Endothelial cell of umbilical vein (primary cell): ENCODE measurements at places on chromosomes 7 and 10. TPM values are rescaled to one million over a fixed set of nuclear protein-coding genes. Genes with fewer than 3 reads are reported as not detected.

- DNase-seq: peak; percentile 43
These were observed 21.8 kb upstream of the MRC1 start for GRCh38 chr10:17787087-17787961.

- no peak for DNase-seq
These were observed 16.5 kb downstream of the GRID1 start for GRCh38 chr10:86349940-86350630.

- DNase-seq: no peak
These were observed 17.8 kb downstream of the VWC2 start for GRCh38 chr7:49791088-49791741.

DNA sequence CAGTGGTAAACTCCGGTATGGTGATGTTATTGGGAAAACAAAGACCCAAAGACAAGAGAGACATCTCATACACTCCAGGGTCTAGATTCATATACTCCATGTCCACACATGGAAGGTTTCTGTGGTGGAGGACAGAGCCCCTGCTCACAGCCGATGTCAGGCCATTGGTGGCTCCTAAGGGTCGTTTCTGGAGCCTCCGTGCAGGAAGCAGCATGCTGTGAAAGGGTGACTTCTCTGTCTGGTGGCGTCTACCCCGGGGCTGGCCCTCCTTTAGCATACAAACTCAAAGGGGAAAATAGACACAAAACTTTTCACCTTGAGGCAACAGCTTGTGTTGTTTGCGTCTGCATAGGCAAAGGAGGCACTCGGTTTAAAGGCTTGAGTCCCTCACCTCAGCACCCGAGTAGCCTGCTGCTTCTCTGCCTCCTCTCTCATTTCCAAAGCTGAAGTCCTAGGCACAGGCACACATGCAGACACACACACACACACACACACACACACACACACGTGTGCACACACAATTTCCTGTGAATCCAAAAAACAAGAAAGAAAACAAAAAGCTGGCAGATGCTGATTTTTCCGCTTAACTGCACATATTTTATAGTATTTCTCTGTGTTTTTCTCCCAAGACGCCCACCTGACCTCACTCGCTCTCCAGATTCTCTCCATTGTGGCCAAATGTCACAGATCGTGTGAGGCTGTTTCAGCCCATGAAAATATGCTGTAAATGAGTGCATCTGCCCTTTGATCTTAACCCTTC, 601.4 kb upstream of the MGMT start:
- DNase-seq: no peak

- no peak for DNase-seq
These were observed 4.8 kb downstream of the UCN3 start for GRCh38 chr10:5369362-5370158.

DNA sequence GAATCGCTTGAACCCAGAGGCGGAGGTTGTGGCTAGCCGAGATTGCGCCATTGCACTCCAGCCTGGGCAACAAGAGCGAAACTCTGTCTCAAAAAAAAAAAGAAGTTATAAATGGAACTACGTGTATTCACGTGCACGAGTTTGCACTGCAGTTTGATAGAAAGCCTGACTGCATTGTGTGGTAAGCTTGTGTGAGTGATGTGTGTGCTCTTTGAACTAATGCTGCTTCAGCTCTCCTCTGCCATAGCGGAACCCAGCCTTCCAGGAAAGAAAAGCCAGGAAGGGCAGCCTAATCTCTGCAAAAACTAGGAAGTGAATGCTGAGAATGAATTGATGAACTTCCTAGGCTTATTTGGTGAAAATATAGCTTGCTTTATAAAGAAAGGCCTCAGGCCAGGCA, 15.6 kb upstream of the MKRN1 start:
- no peak for DNase-seq

GRCh38 chr10:5233324-5233723, 36.7 kb downstream of the AKR1C4 start:
- no peak for DNase-seq

GRCh38 chr7:22890773-22891172, 68.1 kb upstream of the TOMM7 start:
- no peak for DNase-seq

Gene NAT16
- not detected in 2 replicates for total RNA-seq

Gene JCAD
- 76.3 and 79.7 TPM in 2 replicates for total RNA-seq

Gene BMPR1A
- total RNA-seq: not detected in 2 replicates

Gene ADAM12
- 0.33 and 0.37 TPM in 2 replicates for total RNA-seq

Gene ARHGEF35
- total RNA-seq: 0.48 and 0.82 TPM in 2 replicates
